ENCODE measurements at places on chromosomes 1 and 21.
A peak's percentile ranks its signal among the peaks of the same experiment; 100 is the strongest.

- DNase-seq: no peak
Measured at GRCh38 chr1:41368366-41368765, 7.1 kb downstream of the FOXO6 start.

DNA sequence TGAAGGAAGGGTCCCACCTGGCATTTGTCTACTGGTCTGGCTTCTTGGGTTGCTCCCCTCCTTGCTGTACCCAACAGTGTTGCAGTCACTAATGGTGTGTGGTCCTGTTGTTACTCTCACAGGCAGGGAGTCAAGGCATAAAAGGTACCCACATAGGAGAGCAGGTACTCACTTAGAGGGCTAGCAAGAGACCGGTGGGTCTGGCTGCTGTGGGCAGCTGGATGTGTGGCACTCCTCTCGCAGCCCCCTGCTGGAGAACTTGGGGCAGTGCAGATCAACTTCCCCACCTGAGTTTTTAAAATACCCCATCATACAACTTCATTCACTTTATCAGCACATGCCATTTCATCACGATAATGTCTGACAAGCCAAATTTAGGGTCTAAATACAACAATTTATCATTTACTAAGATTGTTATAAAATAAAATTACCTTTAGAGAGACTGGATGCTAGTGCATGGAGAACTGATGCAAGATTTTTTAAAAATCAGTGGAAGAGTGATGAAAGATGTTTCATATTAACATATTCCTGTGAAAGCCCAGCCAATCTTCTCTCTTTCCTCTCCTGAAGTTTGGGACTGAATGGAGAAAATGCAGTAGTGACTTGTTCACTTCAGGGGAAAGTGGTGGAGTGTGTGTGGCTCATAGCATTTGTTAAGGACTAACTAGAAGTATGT, 42.8 kb downstream of the ACP6 start:
- no peak for DNase-seq

DNA sequence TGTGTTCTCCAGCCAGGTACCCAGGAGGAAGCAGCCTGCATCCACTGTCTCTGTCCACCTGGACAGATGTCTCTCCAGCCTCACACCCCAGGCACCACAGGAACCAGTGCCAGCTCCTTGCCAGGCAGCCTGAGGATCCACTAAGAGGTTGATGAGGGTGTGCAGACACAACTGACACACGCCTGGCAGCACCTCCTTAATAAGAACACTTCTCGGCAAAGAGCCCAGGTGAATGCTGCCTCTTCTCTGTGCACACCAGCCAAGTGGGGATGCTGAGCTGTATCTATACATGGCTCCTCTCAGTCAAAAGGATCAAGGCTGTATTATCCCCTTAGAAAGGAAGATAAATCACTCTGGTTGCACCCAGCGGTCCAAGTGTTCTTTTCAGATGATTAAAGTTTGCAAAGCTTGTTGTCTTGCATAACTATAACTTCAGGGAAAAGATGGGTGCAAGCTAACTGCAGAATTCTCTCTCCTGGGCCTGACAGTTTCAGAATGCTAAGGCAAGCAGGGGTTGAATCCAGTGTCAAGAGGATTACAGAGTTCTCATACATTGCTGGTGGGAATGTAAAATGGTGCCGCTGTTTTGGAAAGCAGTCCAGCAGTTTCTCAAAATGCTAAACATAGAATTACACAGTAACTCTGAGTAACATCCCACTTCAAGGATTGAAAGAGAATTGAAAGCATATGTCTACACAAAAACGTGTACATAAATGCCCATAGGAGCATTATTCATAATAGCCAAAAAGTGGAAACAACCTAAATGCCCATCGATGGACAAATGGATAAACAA, 3.7 kb upstream of the CAPN8 start:
- DNase-seq: no peak

GRCh38 chr1:72186733-72187307, 95.5 kb downstream of the NEGR1 start:
- no peak for DNase-seq

- no peak for DNase-seq
Measured at GRCh38 chr1:1893291-1893985, 2.6 kb upstream of the GNB1 start.

DNA sequence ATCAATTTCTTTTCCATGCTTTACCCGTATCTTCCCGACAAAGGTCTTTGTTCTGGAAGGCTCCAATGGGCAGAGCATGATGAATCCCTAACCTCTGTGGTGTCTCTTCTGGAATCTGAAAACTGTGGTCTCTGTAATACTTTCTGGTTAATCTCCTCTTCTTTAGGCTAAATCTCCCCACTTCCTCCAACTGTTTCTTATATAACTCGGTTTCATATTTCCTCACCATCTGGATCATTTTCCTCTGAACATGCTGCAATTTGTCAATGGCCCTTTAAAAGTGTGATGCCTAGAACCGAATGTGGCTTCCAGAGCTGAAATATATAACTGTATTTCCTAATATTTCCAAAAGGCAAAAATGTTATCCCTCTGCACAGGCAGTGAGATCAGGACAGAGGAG, 66.1 kb downstream of the ALG14 start:
- no peak for DNase-seq

DNA sequence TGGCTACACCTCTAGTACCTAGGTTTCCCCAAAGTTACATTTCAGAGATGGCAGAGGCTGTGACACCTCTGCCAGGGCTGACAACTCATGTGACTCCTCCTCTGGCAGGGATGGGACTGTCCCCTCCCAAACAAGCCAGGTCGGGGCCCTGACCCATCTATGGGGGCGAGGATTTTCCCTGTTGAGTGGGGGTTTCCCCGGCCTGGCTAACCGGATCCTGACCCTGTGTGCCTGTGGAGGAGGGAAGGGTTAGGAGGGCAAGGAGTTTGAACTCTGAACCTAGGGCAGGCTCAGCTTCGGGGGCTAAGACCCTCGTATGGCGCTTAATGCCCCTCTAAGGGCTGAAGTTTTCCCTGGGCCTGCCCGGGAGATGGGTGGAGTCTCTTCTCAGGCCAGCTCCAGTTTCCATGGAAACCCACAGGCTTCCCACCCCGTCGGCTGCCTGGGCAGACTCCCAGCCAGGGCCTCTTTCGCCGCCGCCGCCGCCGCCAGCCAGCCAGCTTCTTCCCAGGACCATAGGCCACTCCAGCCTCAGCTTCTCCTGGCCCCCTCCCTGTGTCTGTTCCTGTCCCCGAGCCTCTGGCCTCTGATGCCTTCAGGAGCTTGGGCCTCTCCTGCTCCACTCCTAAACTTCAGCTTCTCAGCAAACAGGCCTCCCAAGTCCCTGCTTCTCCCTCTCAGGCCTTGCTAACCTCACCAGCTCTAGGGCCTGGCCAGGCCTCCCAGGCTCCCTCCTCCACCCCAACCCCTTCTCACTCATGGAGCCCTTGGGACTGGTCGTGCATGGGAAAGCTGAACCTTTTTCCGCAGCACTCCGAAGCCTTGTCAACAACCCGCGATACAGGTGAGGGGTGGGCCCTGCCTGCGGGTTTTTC, at the start of gene BTBD19:
Gene BTBD19 (plus strand): TSS at position 461 of the 875 bp plus-strand sequence. CDS start 298 bp downstream, at position 759.
- peak; percentile 75 for DNase-seq

DNA sequence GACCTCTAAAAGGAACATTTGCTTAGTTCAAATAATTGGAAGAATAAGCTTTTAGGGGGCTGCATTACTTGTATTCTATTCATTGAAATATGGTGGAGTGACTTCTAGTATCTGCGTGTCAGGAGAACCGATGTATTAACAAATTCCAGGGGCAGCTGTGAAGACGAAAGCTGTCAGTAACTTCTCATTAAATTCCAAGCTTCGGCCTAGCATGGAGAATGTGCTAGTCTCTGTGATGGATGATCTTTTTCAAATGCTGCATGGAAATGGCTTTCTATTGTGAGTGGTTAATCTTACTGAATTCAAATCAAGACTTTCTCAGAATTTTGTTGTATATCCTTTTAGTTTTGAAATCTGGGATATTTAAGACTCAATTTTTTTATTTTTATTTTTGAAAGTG, 429.9 kb downstream of the ADGRL2 start:
- DNase-seq: no peak

DNA sequence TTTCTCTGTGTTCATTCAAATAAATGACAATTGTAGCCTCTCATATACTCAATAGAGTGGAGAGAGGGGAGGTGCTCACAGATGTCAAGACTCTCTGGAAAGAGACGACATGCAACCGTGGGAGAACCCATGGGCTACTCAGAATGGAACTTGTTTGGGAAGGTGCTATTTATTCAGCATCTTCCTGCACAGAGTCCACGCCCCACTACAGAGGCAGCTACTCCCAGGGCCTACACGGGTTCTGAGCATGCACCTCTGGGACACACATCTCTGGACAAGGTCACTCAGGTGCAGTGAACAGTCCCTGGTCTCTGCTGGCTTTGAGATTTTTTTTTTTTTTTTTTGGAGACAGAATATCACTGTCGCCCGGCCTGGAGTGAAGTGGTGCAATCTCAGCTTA, 64.1 kb downstream of the NID1 start:
- DNase-seq: no peak

- no peak for DNase-seq
Measured at GRCh38 chr1:158014731-158015320, 21.4 kb downstream of the KIRREL1 start.

GRCh38 chr1:50527249-50527986, 104.2 kb upstream of the DMRTA2 start:
- DNase-seq: no peak

DNA sequence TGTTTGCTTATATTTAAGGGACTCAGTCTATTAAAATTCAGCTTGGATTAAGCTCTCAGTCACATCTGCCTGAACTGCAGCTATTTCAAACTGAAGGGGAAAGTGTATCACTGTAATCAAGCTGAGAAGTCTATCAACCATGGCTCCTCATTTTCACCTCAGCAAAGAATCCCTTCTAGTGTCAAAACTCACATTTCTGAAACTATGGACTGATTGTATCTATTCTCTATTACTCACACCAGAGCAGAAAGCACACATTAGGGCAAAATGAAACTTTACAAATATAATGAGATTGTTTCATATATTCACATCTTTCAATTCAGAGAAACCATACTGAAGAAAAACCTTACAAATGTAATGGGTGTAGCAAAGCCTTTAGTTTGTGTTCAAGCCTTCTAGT, 14.6 kb upstream of the C1orf146 start:
- DNase-seq: no peak

- DNase-seq: no peak
Measured at GRCh38 chr21:34630536-34631143, 15.7 kb upstream of the RCAN1 start.

GRCh38 chr1:164588516-164589341, 29.7 kb downstream of the PBX1 start:
- no peak for DNase-seq

DNA sequence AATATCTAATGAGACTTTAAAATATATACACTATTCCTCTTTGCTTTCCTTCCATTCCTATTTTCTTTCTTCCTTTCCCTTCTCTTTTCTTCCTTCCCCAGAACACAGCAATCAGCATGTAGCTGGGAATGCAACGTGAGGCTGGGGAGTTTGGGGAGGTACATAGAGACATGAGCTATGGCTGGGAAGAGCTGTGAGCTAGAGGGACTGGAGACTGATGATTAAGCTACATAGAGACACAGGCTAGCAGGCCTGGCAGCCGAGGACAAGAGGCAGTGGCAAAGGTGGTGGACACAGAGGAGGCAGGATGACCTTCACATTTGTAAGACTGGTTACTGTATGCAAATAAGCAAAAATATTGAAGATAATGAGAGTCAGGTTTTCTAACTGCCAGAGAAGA, 7.5 kb downstream of the LPAR3 start:
- no peak for DNase-seq

- DNase-seq: no peak
Measured at GRCh38 chr1:153929426-153929825, 6.7 kb upstream of the GATAD2B start.

GRCh38 chr1:197911857-197912696, 5.1 kb upstream of the LHX9 start:
- DNase-seq: no peak

GRCh38 chr1:92482665-92483609, 3.8 kb downstream of the GFI1 start:
- DNase-seq: no peak

DNA sequence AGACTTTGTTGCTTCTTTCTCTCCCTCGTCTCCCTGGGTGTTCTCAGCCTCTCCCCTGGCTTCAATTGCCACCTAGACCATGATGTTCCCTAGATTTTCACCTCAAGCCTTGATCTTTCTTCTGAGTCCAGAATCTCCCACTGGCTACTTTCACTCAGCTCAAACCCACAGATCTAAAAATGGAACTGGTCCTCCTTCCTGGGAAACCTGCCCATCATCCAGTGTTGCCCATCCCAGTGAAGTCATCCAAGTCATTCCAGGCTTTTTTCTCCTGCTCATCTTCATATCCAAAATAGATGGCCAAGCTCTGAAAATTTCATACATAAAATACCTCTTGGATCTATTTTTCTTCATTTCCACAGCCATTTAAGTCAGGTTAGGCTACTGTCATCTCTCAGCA, 347.4 kb downstream of the KCNH1 start:
- DNase-seq: no peak

DNA sequence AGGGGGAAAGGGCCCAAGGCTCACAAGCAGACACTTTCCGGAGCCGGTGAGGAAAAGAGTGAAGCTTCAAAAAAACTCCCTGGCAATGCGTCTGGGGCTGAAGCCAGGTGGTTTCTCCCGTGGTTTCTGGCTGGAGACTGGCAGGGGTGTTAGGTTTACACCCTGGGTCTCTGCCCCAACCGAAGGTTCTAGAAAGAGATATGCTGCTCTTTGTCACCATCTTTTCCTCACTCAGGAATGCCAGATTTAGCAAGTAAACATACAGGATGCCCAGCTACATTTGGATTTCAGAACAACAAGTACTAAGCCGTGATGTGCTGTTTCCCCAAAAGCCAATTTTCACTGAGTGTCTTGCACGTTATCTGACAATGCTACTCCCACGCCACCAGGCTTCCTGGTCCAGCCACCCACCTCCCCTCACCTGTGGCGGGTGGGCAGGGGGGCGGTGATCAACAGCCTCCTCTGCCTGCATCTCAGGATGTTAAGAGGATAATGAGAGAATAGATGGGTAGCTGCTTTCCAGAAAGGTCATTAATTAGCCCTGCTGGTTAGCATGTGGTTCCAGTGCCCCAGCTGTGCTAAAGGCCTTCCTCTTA, 69.6 kb upstream of the OLIG2 start:
- no peak for DNase-seq

DNA sequence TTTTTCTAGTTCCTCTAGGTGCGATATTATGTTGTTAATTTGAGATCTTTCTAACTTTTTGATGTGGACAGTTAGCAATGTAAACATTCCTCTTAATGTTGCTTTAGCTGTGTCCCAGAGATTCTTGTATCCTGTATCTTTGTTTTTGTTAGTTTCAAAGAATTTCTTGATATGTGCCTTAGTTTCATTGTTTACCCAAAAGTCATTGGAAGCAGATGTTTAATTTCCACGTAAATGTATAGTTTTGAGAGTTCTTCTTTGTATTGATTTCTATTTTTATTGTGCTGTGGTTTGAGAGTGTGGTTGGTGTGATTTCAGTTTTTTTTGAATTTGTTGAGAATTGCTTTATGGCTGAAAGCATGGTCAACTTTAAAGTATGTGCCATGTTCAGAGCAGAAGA, 319.4 kb downstream of the PTBP2 start:
- DNase-seq: no peak

DNA sequence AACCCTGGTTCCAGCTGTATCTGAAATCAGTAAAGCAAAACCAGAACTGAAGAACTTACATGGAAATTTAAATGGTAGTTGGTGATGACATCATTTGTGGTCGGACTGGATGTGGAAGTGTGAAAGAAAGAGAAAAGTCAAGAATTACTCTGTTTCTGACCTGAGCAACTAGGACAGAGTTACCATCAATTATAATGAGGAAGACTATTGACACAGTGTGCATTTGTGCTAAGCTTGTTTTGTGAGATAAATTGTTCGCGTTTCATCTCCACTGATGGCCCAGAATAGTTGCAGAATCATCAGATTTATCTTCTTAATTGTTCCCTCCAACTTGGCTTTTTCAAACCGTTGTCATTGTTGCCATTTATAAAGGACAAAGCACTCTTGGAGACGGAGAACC, 410.6 kb upstream of the DEPDC1 start:
- DNase-seq: no peak

Data from stimulated activated CD8-positive, alpha-beta memory T cell treated with anti-CD3 and anti-CD28 coated beads, Interleukin-15, amount 100 ng/mL, for 48 hours (primary cell).